Cortex of kidney (tissue), 1 donor: ENCODE measurements at places on chromosomes 6 and 20.

DNA sequence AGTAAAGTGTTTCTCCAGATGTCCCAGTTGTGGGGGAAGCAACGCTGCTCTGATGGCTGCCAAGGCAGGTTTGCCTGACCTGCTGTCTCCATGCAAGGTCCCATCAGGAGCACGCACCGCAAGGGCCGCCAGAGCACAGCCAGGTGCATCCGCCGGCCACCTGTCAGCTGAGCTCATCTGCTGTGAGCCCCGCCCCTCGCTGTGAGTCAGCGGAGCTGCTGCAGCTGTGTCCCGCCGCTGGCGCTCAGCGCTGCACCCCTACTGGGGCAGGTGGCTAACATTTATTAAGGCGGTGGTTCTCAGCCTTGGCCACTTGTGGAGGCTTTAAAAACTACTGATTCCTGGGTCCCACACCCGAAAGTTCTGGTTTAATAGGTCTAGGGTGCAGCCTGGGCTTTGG is 225.7 kb downstream of the UST start:
- DNase-seq = no peak

GRCh38 chr6:169800116-169800667 is 48.8 kb downstream of the ERMARD start:
- DNase-seq = no peak

DNA sequence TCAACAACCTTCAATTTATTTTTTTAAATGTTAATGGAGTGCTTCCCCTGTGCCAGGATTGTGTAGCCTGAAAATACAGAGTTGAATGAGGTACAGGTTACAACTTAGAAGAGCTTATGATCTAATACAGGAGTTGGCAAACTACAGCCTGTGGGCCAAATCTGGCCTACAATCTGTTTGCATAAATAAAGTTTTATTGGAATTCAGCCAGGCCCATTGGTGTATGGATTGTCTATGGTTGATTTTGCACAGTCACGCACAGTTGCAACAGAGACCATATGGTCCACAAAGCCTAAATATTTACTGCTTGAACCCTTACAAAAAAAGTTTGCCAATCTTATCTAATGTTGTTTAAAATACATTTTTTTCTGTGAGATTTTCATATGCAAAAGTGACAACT is 177.3 kb upstream of the CCN2 start:
- no peak for DNase-seq

DNA sequence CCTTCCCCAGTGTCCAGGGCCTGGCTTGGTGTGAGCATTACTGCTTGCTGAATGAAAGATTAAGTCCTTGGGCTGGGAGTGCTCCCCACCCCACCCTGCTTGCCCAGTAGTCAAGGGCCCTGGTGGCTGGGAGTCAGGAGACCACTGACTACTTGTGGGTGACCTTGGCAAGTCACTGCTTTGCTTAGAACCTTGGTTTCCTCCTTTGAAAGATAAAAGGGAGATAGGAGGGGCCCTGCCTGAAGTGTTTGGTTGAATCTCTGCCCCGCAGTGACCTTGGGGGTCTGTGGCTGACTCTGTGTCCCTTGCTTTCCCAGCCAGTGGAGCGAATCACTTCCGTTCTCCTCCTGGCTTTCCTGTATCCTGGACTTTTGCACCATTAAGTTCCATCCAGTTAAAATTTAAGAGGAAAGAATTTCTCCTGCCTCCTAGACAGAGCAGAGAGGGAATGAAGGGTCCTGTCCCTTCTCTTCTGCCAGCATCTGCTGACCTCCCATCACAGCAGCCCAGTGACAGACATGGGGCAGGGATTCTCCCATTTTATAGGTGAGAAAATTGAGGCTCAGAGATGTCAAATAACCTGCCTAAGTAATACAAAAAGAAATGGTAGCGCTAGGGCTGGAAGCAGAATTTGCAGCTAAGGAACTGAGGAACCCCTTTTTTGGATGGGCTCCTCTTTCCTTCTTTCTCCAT is 3.5 kb upstream of the EPB41L1 start:
- DNase-seq = no peak

DNA sequence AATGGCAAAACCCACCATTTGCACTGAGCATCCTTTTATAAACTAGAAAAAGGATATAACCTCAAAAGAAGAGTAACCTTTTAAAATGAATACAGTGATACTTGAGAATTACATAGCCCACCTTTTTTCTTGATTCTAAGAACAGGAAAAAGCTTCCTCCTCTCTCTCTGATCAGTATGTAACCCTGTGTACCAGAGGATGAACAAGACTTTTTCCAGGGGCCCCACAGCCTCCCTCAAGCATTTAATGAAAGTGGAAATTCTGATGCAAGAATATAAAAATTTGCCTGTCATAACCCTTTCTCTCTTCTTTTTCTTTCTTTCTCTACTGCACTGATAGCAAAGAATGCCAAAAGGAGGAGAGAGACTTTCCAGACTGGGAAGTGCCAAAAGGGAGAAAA is 64.2 kb upstream of the BTN3A2 start:
- DNase-seq = no peak

GRCh38 chr6:137013738-137014602 is 30.8 kb downstream of the IL20RA start:
- no peak for DNase-seq

DNA sequence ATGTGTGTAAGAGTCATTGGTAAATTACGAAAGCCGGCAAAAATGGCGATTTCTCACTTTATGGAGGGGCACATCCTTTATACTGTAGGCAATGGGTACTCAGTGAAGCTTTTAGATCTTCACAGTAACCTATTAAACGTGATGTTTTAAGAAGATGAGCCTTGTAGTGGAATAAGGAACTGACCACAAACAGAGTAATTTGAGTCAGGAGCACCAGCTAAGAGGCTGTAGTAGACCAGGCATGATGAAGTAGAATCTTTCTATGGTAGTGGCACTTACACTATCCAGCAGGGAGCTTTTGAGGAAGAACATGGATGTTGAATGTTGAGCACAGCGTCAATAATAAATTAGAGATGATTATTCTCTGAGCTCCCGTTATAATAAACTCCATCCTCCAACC is 65.9 kb downstream of the HIVEP2 start:
- no peak for DNase-seq

GRCh38 chr20:56428881-56429280 is 16.8 kb downstream of the CASS4 start:
- no peak for DNase-seq

DNA sequence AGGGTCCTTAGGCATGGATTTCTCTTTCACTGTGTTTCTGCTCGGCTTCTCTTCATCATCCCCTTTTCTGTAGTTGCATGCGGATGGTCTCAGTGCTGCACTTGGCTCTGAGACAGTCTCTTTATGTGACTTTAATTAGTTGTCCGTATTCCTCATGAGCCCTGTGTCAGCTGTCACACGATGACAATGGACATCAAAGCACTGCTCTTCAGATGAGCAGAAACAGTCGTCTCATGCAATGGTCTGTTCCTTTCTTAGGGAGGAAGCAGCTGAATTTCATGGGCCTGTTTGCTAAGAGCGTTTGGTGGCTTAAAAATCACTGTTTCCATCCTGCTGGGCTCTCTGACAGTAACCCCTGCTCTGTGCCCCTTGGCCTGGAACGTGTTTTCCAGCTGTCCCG is 64.9 kb downstream of the SYTL3 start:
- DNase-seq = no peak

DNA sequence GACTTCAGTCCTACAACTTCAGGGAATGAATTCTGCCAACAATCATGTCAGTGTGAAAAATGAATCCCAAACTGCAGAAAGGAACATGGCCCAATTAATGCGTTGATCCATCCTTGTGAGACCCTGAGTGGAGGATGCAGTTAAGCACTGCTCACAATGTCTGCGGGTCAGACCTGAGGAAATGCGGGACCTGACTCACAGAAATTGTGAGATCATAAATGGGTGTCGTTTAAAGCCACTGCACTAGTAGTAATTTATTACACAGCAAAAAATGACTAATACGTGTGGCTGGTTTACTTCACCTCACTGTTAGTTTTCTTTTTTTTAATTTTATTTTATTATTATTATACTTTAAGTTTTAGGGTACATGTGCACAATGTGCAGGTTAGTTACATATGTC is 505.0 kb downstream of the PRKN start:
- no peak for DNase-seq

GRCh38 chr6:116512111-116512559 is 696 bp downstream of the CALHM5 start:
- no peak for DNase-seq

- no peak for DNase-seq
Observed at GRCh38 chr6:43216200-43216599, 13.1 kb downstream of the DNPH1 start.

GRCh38 chr20:3577366-3577765 is 85.8 kb downstream of the GFRA4 start:
- DNase-seq = no peak

DNA sequence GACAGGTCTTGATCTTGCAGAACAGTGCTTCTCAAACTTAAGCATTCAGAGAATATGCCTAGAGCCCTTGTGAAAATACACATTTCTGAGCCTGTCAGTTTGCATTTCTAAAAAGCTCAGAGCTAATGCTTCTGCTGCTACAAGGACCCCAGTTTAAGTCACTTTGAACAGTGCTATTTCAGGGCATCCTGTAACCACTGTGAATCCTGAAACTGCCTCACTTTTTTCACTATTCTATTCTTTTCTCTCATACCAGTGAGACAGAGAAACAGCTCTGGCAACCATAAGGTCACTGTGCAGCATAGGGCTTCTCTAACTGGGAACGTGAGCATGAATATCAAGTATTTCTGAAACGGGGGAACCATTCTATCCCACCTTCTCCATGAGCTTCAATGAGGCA is 51.2 kb downstream of the LGSN start:
- DNase-seq = no peak

DNA sequence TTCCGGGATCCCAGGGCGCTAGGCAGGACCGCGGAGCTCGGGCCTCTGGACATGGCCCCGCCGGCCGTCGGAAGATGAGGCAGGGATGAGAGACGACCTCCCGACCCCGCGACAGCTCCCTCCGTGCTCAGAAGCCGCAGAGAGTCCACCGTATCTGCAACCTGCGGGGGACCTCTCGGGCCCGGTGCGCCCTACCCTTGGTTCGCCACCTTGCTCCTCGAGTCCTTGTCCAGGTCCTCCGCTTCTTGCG is 301 bp downstream of the PPP1R3D start:
- no peak for DNase-seq

GRCh38 chr20:5735845-5736510 is 14.2 kb upstream of the SHLD1 start:
- DNase-seq = no peak

DNA sequence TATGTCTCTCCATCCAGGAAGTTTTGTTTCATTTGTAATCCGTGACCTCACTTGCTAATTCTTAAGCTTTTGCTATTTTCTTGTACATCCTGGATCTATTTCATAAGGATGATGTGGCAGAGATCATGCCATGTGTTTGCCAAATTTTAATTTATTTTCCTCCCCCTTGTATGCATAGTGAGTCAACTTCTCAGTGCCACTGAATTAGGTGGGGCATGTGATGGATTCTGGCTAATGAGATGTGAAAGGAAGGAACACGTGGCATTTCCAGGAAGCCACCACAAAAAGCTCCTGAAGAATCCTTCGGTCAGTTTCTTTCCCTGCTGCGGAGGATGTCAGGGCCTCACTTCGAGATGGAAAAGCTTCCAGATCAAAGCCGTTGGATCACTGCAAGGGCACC is 86.2 kb upstream of the PRL start:
- no peak for DNase-seq

GRCh38 chr6:82331031-82331773 is 32.4 kb upstream of the TPBG start:
- DNase-seq = no peak

DNA sequence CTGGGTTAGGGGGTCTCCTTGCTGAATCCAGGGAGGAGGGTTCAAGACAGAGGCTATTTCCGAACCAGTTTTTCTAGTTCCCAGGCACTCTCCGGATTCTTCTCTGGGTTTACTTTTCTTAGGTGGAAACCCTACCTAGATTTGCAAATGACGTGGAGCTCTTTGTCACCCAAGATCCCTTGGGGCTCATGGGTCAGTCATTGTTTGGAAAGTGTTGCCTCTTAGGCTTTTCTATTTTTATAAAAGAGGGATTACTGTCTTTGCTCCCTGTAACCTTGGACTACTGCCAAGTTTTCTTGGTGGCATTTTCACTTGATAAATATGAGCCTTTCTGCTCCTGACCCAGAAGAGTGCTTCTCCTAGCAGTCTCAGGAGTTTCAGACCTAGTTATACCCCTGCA is 33.6 kb downstream of the FAM209B start:
- no peak for DNase-seq

DNA sequence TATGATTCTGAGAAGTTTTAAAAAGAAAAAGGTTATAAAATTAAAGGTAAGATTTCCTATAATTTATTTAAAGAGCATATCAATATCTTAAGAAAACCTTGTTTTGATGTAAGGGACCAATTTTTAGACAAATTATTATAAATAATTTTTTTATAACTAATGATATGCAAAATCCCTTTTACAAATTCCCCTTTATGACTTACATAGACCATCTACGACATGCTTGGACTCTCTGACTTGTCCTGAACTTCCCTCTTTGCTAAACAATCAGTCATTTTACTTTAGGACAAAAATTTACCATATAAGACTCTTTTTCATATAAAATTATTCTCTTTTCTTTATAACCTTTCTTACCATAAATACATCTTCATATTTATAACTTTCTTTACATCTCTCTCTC is 15.3 kb upstream of the ANGPT4 start:
- no peak for DNase-seq

- no peak for DNase-seq
Observed at GRCh38 chr20:53138454-53139262, 166.5 kb downstream of the TSHZ2 start.

DNA sequence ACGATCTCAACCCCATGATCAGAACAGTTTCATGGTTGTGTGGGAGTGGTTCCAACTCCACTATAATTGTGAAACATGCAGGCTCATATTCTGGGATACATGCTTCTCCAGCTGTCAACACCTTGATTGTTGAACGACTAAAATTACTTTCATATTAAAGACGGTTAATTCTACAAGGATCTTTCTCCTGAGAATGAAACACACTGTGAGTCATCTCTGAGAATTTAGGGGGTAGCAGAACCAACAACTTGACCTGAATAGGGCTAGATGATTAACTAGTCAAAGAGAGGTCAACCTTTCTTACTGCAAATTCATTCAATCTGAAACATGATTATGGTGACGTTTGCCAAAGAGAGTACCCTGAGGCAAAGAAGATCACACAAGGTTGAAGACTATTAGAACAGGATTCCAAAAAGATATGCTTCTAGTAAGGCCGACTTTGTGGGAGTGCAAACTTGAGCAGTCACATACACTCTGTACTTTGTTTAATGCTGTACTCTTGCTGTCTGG is 175.2 kb upstream of the CITED2 start:
- DNase-seq = no peak

GRCh38 chr20:17938871-17939619 is 29.5 kb downstream of the SNX5 start:
- DNase-seq = no peak

DNA sequence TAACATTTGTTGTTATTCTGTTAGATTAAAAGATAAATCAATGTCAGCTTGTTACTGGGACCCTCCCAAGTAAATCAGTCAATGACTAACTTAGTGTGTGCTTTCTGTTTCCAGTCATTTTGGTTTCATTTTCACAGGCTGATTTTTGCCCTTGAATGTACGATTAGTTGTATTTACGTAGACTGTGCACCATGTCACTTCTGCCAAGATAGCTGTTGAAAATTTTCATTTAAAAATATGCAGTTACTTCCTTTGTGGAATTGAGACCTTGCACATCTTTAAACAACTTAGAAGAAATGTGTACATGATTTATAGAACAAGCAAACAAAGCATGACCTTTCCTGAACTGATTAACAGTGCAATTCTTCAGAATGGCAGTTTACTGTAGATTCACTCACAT is 944.8 kb upstream of the CITED2 start:
- DNase-seq = no peak
